ENCODE measurements at places on chromosomes 3 and 15.

- no peak for DNase-seq
These were observed 72.9 kb downstream of the RPLP1 start for GRCh38 chr15:69525543-69525942.

DNA sequence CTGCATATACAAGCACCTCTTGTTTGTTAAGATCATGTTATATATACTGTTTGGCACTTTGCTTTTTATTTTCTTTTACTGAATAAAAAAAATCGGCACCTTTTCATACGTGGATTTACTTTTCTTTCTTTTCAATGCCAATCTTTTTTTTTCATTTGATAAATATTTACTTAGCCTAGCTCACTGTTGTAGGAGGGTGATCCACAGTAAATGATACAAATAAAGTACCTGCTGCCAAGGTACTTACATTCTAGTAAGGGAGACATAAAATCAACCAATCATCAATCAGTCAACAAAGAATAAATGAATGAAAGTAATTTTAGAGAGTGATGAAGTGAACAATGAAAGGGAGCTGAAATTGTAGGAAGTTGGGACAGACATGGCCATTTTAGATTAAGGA is 18.3 kb downstream of the GNB5 start:
- DNase-seq, result no peak

GRCh38 chr3:120341658-120342346 is 7.4 kb downstream of the LRRC58 start:
- no peak for DNase-seq

- no peak for DNase-seq
These were observed 54.4 kb upstream of the THUMPD3 start for GRCh38 chr3:9308298-9308990.

GRCh38 chr3:4174791-4175190 is 128.4 kb upstream of the SETMAR start:
- DNase-seq, result no peak

GRCh38 chr15:55387027-55387426 is 21.1 kb downstream of the CCPG1 start:
- DNase-seq, result no peak

- DNase-seq, result no peak
These were observed 58.5 kb upstream of the PRR23E start for GRCh38 chr3:127134466-127134865.

GRCh38 chr15:96160269-96160668 is 170.2 kb upstream of the NR2F2 start:
- DNase-seq, result no peak

DNA sequence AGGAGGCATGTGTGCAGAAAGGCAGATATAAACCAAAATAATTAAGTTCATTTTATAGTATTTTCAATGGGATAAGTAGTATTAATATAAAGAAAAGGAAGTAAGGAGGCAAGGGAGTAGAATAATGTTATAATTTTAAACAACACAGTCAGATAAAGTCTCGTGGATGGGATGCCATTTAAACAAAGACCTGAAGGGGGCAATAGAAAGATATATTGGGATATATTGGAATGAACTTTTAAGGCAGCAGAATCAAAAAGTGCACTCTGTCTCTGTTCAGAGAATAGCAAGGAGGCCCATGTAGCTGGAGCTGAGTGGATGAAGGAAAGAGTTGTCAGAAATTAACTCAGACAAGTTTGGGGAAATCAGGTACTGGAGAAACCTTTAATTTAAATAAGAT is 158.7 kb downstream of the CGGBP1 start:
- DNase-seq, result no peak

DNA sequence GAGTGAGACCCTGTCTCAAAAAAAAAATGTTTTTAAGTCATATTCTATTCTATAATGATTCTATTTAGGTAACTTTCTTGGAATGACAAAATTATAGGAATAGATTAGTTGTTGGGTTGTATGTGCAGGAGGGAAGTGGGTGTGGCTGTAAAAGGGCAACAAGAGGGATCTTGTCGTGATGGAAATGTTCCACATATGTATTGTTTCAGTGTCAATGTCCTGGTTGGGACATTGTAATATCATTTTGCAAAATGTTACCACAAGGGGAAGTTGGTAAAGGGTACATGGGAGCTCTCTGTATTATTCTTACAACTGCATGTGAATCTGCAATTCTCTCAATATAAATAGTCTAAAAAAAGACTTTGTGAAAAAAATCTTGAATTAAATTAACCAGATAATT is 14.3 kb upstream of the ABHD5 start:
- DNase-seq, result peak; percentile 56

- peak; percentile 59 for DNase-seq
These were observed 64.6 kb downstream of the EFL1 start for GRCh38 chr15:82197733-82198594.

DNA sequence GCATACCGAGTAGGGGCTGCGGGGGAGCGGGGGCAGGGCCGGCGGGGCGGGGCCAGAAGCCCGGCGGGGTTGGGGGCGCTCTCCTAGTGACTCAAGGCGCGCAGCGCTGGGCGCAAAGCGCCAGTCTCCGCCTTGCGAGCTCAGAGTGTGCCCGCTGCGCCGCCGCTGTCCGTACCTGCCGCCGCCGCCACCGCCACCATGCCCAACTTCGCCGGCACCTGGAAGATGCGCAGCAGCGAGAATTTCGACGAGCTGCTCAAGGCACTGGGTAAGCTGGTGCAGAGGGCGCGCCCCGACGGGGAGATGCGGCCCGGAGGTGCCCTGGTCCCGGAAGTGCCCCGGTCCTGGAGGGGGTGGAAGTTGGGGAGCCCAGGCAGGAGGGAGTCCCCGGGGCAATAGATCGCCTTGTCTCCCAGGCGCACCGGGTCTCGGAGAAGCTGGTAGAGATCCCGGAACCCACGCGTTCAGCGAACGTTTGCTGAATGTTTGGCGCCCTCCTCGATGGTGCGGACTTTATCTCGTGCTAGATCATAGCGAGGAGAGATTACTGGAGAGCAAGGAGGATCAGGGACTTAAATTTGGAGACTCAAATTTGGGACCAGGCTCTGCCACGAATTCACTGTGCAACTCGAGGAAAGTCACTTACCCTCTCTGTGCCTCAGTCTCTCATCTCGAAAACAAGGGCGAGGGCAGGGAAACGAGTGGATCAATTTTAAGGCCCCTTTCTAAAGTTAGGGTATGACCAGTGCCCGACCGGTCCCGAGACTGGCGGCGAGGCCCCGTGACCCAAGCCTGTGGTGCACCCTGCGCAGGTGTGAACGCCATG is at the start of gene CRABP1:
Gene CRABP1, plus strand, starts transcription at position 123 of the 826 bp plus-strand sequence. Its CDS starts 76 bp downstream, at position 199.
- no peak for DNase-seq

All from HL-60 (cell line).